Left forelimb (tissue), 1 donor: ENCODE measurements at places on chromosomes 2 and 18.

GRCh38 chr2:163719331-163719730 lies 16.5 kb downstream of the FIGN start:
- DNase-seq = no peak

DNA sequence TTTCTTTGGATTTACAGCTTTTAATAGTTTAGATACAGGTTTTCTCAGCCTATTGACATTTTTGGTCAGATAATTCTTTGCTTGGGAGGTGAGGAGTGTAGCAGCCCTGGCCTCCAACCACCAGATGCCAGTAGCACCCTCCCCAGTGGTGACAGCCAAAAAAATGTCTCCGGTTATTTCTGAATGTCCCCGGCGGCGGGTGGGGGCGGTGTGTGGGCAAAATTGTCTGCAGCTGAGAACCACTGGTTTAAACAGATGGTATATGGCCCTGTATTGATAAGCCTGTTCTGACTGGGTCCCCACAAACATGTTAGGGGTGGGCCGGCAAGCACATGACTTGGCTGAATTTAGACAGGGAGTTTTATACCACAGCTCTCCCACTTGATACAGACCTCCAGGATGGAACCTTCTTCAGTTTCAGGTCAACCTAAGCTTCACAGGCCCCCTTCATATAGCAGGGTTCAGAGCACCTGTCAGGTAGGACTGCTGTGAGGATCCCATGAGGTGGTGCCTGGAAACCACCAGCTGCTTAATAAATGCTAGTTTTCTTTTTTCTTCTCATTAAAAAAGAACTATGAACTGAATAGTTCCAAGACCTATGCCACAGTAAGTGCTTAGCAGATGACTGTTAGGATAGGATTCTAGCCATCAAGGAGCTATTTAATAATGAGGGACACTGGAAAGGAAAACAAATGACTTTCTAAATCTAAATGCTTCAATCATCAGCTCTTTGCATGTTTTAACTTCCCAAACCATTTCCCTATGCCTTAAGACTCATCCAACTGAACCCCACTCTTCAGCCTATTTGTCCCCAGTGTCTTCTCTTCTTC lies 18.1 kb downstream of the LPIN2 start:
- DNase-seq = no peak

DNA sequence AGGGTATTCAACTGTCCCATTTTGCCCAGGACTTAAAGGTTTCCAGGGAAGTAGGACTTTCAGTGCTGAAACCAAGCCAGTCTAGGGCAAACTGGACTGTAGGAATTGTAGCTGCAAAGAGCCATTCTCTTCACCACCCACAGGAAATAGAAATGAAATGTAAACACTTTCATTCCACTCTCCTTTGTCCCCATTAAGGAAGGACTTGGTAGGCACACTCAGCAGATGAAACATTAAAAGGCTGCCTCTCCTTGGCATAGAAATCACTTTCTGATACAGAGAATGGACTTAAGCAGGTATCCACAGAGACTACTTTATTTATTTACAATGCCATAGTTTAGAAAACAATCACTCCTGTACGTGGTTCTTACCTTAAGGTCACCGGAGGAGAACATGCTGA lies 102.9 kb upstream of the CCDC195 start:
- DNase-seq = no peak

DNA sequence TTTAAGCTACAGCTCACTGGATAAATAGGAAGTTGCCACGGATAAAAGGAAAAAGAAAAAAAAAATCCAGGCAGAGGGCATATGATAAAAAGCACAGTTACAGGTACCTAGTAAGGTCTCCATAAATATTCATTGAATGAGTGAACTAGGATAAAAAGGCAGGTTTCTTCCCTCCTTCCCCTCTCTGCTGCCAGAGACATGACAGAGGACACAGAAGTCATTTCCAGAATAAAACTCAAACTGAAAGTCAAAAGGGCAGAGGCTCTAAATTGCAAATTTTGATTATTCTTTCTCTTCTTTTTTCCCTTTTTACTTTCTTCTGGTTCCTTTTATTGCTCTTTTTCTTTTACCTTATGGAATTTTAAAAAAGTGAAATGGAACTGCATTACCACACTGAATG lies 7.7 kb downstream of the CD302 start:
- DNase-seq = no peak

GRCh38 chr2:201904538-201905420 lies 98.4 kb downstream of the CDK15 start:
- DNase-seq = no peak

DNA sequence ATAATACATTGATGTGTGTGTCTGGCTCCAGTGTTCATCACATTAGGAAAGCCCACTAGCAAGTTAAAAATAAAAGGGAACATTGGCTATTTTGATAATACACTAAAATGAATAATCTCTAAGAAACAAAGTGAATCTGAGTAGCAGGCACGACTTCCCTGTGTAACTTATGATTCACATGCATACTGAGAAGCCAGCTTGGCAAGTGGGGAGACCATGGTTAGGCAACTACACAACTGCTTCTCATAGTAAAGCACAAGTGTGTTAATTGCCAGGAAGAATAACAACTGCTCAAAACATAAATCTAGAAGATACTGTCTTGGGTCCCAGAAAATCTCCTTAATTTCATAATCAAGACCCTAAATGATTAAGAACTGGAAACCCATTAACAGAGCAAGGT lies 4.0 kb downstream of the MYO5B start:
- no peak for DNase-seq

DNA sequence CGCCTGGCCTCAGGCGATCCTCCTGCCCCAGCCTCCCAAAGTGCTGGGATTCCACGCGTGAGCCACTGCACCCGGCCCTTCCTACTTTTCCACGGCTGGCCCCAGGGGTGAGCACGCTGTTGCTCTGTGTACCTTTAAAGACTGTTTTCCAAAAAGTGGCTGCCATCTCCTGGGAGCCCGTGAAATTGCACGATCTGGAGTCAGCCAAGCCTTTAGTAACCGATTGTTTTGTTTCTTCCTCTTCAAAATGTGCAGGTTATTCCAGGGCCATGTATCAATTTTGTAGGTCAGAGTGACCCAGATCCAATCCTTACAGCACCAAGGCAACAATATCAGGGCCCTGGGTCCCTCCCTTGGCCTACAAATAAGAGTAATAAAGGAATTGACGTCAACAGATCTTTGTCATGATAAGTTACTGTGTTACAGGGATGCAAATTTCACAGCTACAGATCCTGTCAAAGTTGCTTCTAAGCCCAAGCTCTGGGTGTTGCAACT lies 135.6 kb upstream of the ZNF236 start:
- no peak for DNase-seq

DNA sequence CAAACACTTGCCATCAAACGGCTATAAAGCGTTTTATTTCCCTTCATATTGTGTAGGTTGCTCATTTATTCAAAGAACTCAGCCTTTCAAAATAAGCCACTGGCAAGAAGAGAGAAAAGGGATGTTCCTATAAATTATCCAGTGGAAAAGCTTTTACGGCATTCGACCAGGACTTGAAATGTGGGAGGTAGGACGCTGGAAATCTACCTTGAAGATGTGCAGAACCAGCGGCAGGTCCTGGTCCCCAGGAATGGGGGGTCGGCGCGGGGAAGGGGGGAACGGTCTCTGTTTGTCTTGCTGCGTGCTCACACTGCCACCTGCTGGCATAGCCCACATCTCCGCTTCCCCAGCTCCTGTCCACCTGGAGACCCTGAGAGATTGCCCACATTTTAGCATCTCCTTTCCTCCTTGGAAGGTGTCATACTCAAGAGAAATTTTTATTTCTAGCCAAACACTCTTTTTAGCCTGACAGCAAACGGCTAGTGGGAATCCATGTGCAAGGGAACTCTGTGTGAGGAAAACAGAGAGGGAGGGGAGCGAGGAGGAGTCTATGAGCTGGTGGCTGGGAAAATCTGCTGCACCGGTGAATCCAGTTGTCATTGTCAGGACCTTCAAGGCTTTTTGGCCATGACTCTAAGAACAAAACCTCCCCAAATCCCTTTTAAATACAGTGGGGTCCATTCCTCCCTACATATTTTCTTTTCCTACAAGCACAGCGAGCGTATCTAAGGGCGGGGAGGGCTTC lies 349.0 kb upstream of the PKDCC start:
- DNase-seq = peak; percentile 83

DNA sequence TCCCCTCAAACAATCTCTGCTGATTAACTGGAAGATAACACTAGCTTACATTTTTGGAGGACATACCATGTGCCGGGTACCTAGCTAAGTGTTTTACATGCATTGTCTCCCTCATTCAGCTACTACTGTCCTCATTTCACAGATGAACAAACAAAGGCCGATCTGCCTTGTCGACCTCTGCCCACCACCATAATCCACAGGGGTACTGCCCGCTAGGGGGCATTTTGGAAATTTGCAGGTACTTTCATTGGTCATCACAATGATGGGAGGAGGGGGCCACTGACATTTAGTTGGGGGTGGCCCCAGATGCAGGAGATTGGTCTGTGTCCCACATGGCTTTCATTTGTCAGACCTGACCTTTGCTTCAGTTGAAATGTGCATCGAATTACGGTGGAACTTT lies 3.9 kb upstream of the TMEM163 start:
- no peak for DNase-seq

- no peak for DNase-seq
These were observed 135.7 kb downstream of the ARHGAP28 start for GRCh38 chr18:6865251-6865650.

DNA sequence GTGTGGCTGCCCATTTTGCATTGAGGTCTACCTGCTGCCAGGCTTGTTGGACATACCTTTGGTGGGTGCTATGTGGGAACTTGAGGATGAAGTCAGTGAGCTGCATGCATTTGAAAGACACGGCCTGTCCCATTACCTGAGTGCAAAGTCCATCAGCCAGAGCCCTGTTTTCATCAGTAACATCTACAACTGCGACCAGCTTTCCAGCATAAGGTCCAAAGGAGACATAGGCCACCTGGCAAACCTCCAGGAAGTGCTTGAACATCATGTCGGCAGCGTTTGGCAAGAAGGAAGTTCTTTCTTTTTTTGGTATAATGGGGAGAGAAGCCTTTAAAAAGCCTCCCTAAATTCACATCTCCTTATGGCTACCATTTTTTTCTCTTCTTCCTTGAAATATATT lies 143.1 kb downstream of the FAM161A start:
- no peak for DNase-seq

DNA sequence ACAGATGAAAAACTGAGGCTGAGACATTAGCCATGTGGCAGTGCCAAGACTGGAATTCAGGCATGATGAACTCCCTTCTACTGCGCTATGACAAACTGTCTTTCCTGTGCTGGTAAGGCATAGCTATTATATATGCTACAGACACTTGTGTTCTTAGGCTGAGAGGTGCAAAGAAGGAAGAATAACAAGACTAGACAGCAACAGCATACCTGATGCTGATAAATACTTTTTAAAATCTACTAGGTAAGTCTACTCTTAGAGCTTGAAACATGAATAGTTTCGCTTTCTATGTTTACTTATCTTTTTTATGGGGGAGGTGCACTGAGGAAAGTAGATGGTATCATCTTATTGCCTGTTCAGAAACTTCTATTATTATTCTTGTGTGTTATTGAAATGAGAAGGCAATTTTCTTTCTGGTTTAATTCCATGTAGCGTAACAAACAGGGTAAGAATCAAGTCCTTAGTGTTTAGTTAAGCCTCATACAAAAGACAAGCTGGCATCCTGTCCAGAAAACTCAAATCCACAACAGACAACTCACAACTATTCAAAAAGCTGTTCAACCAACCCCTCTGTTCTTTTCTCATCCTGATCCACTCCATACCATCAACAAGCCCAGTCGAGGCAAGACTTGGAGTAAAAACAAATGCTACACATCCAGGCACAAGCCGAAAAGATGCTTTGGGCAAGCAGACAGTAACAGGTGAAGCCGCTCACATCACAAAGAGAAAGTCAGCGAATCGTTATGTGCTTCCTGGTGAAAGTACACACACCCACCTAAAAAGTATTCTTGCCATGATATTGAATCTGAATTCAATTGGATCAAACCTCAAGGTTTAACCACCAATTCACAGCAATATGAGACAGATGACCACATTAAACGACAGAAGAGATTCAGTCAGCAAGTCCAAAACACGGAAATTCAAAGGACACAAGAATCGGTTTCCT lies 1.5 kb downstream of the TTC32 start:
- no peak for DNase-seq

GRCh38 chr2:127413782-127414637 lies 4.2 kb upstream of the PROC start:
- no peak for DNase-seq

DNA sequence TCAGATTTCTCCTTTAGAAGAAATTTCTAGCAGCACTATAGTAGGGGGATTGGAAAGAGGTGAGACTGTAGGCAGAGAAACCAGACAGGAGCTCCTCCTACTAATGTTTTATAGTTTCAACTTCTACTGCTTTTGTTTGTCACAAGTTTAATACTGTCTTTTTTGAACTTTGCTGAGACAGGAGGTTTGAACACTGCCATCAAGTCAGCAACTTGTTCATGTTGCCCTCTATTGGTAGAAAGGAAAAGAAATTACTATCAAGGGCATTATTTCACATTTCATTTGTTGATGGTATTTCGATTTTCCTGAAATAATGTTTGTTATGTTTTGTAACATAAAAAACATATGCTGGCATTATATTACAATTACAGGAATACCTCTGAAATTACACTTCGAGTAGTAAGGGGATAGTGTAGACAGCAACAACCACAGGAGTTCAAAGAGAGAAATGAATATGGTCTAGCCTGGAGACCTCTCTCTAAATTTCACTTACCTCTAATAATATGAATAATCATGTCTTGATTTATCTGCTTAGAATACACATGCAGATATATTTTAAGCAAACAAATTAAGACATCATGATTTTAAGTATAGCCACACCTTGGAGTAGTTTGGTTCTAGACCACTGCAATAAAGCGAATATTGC lies 12.4 kb upstream of the CCDC88A start:
- DNase-seq = no peak

- no peak for DNase-seq
These were observed 25.4 kb downstream of the SLC40A1 start for GRCh38 chr2:189555232-189555631.

DNA sequence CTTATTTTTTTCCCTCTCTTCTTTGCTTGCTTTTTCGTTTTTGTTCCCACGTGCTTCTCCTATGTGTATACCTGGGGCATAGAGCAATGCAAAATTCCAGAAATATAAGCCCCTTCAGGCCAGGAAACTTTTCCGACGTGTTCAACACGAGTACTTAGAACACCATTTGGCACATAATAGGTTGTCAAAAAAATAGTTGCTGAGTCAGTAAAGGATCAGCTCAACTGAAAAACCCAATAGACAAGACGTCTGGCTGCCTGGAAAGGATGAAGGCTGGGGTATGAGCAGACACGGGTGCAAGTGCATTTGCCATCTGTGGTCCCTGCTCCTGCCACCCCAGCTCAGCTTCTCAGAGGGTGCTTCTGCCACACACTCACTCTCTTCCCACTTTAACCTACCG lies 823.0 kb upstream of the SOX11 start:
- DNase-seq = no peak

- DNase-seq = no peak
These were observed 37.5 kb upstream of the DLX1 start for GRCh38 chr2:172047566-172048507.
